Activated CD8-positive, alpha-beta memory T cell treated with anti-CD3 and anti-CD28 coated beads for 24 hours (primary cell): ENCODE measurements at places on chromosomes 12 and 14.

DNA sequence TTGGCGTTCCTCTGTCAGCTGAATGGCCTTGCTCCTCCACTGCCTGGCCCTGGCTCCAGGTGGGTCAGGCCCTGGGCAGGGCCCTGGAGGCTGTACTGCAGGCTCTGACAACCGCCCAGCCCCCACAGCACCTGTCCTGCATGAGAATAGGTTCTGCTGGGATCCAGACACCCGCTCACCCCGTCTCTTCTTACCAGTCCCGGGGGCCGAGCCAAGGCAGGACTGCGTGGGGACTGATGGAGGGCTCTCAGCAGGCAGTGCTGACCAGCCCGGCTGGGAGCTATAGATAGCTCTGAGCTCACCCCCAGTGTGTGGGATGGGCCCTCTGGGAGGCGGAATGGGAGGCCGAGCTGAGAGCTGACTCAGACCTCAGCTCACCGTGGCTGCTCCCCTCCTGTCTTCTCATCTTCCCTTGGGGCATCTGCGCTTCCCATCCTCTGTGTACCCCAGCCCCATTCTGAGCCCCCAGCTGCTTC lies 39.6 kb downstream of the TEAD4 start:
- no peak for DNase-seq

GRCh38 chr14:38217553-38217952 lies 9.8 kb downstream of the SSTR1 start:
- no peak for DNase-seq

DNA sequence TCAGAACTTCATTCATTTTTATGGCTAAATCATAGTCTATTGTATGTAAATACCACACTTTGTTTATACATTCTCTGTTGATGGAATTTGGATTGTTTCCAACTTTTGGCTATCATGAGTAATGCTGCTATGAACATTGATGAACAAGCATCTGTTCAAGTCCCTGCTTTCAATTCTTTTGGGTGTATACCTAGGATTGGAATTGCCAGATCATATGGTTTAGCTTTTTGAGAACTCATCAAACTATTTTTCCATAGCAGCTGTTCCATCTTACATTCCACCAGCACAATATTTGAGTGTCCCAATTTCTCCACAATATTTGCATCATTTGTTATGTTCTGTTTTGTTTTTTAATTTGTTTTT lies 52.3 kb upstream of the CCND2 start:
- DNase-seq = no peak

DNA sequence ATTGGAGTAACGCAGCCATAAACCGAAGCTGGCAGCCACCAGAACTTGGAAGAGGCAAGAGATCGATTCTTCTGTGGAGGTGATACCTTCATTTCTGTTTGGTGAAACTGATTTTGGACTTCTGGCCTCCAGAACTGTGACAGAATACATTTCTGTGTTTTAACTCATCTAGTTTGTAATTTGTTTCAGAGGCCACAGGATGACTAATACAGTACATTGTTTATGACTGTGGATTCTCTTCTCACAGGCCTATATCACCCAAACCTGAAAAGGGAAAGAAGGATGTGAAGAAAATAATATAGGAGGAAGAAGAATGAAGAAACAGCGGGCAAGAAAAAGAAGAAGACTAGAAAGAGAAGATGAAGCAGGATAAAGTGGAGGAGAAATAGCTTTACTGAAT lies 263.8 kb upstream of the DIO2 start:
- DNase-seq = no peak

GRCh38 chr14:63032641-63033040 lies 12.6 kb downstream of the KCNH5 start:
- DNase-seq = no peak

- DNase-seq = no peak
Measured at GRCh38 chr12:124184456-124184855, 110.4 kb upstream of the RFLNA start.

GRCh38 chr14:101731187-101732080 lies 30.1 kb upstream of the PPP2R5C start:
- peak; percentile 87 for DNase-seq

- DNase-seq = no peak
Measured at GRCh38 chr12:64521833-64522232, 69.9 kb downstream of the TBK1 start.

DNA sequence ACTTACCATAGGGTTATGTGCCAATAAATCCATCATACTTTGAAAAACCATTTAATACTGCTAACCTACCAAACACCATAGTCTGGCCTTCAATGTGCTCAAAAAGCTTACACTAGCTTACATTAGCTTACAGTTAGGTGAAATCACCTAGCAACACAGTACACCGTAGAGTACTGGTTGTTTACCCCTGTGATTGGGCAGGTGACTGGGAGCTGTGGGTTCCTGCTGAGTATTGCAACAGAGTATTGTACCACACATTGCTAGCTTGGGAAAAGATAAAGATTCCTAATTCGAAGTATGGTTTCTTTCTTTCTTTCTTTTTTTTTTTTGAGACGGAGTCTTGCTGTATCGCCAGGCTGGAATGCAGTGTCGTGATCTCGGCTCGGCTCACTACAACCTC lies 5.6 kb downstream of the ATP5MC2 start:
- DNase-seq = no peak

DNA sequence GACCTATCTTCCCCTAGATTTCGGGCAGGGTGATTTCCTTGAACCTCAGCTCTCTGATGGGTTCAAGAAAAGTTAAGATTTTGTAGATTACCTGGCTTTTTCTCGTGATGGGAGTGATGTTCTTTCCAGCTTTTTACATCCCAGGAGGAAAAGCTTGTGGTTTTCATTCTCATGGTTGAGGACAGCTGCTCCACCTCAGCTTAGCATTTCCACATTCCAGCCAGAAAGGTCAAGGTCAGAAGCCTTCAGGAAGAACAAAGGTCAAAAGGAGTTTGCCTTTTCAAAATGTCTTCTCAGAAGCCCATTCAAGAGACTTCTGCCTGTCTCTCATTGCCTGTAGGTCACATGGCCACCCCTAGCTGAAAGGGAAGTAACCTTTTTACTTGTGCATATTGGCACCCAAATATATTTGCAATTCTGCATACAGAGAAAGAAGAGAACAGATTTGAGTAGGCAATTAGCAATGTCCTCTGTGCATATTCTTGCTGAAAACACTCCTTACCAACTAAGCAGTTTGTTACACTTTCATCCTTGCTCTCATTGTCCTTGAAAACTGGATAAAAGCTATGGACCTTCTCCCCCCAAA lies 6.6 kb upstream of the ADGRD1 start:
- DNase-seq = no peak

- DNase-seq = no peak
Measured at GRCh38 chr14:36194663-36195062, 18.1 kb upstream of the PTCSC3 start.

- no peak for DNase-seq
Measured at GRCh38 chr12:52791271-52792184, 4.4 kb downstream of the KRT3 start.

DNA sequence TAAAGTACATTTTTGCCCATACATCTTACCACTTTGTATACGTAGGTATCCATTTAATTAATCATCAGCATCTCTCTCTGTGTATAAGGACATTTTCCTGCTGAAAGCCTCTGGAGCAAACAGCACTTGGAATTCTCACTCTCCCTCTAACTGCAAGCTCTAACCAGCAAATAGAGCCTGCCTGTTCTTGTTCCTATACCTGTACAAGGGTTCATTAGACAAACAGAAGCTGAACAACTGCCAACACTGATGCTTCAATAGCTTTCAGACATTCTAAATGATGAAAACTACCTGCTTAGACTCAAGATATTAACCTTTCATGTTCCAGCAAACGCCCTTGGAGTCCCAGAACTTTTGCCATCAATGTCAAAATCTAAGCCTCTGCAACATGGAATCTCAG lies 98.0 kb downstream of the KCNH5 start:
- no peak for DNase-seq
